Urinary bladder (tissue), 4 donors: ENCODE measurements at places on chromosomes 11 and 22.

- no peak for DNase-seq
Measured at GRCh38 chr22:39434243-39434653, 22.6 kb upstream of the MGAT3 start.

DNA sequence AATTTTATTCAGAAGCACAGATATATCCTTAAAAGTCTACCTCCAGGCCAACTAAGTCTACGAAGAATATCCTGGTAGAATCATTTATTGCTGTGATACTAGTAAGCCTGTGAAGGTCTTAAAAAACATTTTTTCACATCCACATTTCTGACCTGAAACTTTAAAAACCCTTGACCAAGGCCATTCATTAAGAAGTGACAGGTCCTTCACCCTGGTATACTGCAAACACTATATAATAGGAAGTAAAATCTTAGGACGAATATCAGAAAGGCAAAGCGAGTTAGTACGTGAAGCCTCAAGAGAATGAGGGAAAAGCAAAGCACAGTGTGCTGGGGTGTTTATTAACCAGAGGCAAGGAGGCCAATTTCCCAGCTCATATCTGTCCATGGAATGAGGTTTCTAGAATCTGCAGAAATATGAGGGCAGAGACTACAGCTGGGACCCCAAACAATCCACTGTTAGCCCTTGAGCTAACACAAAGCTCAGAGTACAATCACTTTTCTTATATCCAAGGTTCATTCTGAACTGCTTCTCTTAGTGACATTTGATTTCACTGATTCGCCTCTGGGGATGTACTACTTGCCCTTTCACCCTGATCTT lies 71.0 kb downstream of the AMBRA1 start:
- no peak for DNase-seq

- DNase-seq, result no peak
Measured at GRCh38 chr22:20064140-20064480, 15.9 kb upstream of the DGCR8 start.

DNA sequence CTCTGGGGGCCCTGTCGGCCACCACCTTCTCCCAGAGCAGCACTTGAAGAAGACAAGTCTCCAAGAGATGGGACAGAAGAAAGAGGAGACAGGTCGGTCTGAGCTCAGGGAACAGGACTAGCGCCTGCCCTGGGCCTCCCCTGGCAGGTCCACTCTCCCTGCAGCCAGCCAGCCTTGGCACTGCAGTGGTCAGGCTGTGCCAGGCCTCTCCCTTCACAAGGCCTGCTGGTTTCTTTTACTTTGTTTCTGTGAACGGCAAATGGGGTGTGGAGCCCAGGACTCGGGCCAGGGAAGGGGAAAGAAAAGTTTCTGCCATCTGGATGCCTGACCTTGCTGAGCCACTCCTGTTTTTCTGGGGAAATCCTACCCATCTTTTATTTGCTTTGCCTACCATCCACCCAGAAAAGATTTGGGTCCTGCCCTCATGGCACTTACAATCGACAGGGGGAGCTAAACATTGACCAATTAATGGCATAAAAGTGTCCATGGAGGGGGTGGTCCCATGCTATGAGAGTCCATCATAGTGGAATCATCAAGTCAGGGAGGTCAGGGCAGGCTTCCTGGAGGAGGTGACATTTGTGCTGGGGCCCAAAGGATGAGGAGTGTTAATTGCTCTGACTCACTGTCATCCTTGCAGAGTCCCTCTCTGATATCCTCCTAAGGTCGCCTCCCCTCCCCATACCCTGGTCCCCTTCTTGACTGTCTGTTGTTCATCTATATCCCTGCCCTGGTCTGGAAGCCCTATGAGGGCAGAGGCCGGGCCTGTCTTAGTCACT lies 65.2 kb downstream of the NFAM1 start:
- no peak for DNase-seq

DNA sequence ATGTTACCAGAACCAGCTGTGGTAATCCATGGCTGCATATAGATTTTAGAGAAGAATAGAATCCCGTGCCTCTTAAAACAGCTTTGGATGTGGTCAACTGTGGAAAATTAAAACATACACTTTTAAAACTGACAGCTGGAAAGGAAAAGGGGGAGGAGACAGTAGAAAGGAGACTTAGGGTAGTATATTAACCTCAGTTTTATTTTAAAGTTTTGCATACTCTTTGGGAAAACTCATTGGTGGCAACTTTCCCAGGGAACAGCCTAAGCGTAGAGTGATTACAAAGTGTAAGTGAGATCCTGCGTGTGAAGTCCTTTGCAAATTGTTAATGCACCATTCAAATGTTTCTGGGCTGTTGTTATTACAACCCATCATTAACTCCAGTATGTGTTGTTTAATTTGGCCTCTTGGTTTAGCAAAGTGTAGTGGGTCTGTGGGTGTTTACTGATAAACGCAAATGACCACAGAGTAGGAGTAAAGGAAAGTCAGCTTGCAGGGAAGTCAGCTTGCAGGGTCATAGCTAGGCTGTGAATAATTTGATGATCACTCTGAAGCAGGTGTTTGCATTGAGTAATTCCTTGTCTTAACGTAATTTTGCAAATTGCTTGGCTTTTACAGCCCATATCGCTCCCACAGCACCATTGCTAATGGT lies 88.0 kb upstream of the DBX1 start:
- DNase-seq, result no peak

- no peak for DNase-seq
Measured at GRCh38 chr11:57512646-57513451, 2.7 kb downstream of the SLC43A1 start.

GRCh38 chr11:11621573-11622339 lies at the start of gene GALNT18:
Gene GALNT18 (minus strand): TSS chr11:11622005.
- peak; percentile 66 for DNase-seq

DNA sequence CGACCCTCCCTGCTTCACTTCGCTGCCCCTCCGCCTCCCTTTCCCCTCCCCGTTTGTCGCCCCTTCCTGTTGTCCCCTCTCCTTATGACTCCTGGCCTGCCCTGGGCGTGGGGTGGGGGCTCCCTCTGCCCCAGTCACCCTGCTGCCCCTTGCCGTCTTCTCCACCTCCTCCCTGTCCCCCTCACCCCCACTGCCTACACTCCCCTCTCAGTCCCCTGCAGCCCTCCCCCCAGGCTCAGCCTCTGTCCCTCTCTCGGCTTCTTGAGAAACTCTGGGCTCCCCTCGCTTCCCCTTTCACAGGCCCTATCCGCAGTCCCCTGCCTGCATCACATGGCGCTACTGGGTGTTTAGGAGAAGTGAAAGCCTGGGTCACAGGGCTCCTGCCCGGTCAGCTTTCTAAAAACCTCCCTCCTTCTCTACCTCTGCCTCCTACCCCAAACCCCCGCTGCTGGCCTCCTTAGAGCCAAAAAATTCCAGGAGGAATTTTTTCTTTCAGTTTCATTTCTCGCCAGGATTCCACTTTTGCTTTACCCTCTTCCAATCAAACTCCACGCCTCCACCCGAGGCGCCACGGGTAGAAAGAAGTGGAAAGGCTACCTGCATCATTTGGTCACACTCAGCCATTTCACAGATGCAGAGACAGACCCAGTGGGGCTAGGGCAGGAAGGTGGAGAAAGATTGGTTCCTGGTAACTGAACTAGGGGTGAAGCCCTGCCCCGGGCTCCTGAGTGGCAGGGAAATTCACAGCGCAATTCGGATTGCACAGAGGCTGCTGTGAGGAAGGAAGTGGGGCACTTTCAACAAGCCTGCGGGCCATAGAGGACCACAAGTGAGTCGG lies at the start of gene SLC15A3:
Gene SLC15A3, minus strand, starts transcription at position 273 of the 838 bp plus-strand sequence. CDS start 625 bp downstream, outside the sequence.
- peak; percentile 28 for DNase-seq

DNA sequence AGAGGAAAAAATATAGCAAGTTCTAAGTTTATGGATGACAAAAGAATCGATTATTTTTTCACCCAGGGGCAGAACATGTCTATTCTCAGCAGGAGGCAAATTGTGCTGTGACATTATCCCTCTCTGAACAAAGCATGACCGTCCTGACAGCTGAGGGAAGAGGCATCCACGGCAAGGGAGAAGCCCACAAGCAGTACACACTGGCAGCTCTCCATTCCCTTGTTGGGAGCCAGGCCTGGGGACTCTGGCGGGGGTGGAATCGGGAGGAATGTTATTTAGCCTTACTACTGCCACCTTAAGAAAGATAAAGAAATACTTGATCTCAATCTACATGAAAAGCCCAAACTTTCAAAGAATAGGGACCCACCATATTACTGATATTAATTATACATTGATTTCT lies 3.4 kb downstream of the KIRREL3 start:
- DNase-seq, result no peak

DNA sequence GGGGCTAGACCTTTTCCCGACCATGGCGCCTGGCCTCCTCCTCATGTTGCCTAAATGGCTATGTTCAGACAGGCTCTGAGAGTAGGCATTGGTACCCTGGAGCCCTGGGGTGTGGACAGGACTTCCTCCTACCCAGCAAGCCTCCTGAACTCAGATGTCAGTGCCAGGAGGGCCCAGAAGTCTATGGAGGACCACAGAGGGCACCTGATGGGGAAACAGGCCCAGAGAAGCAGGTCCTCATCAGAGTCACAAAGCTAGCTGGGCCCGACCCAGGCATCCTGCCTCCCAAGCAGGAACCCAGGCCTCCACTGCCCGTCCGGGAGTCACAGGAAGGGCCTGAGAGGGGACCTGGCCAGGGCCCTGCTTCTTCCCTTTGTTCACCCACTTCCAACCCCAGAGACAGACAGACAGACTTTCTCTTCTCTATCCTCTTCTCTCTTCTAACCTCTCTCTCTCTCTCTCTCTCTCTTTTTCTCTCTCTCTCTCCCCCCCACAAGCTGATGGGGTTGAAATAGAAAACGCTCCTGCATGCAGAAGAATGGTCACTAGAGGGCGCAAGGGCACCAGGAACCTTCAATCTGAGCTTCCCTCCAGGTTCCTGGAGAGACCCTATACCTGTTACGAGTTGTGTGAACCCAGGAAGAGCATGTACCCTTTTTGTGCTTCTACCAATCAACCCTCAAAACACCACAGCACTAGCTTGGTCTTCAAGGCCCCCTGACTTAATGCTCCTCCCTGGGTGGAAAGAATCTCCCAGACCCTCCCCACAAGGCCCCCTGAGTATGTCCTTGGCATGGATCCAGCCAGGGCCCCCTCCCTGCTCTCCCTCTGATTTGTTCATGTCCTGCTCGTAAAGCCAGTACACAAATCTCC lies 27.1 kb downstream of the ARAP1 start:
- peak; percentile 84 for DNase-seq

- no peak for DNase-seq
Measured at GRCh38 chr11:68041617-68042218, 2.9 kb downstream of the TCIRG1 start.

DNA sequence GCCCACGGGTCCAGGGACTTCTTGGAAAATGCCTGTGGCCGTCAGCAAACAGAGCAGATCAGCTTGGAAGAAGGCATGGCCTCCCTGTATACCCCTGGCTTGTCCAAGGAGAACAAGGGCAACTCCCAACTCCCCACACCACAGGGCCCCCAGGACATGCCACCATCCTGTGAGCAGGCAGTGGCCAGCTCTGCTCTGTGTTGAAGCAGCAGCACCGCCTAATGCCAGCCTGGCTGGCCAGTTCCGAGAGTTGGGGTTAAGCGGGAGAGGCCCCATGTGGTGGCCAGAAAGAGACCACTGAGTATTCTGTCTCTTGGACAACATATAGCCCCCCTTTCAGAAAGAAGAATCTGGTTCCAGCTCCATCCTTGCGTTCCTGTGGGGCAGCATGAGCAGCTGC lies 209.2 kb downstream of the CTTN start:
- DNase-seq, result no peak

- DNase-seq, result no peak
Measured at GRCh38 chr22:44931766-44932165, 78.0 kb downstream of the PHF21B start.

DNA sequence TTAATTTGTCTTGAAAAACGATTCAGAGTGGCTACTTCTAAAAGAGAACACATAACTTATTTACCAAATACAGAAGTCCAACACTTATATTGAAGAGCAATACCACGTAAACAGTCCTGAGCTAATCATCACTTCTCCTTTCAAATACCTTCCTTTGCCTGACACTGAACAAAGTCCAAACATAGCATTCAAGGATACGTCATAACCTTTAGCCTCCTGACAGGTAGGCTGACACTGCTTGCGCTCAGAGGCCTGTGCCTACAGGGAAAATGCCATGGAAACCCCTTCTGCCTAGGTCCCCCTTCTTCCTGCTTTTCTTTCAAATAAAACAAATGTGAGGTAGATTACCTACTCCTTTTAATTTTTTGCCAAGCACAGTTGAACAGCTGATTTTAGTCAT lies 510.0 kb downstream of the INSC start:
- no peak for DNase-seq

- DNase-seq, result no peak
Measured at GRCh38 chr11:34682825-34683224, 61.9 kb downstream of the EHF start.

DNA sequence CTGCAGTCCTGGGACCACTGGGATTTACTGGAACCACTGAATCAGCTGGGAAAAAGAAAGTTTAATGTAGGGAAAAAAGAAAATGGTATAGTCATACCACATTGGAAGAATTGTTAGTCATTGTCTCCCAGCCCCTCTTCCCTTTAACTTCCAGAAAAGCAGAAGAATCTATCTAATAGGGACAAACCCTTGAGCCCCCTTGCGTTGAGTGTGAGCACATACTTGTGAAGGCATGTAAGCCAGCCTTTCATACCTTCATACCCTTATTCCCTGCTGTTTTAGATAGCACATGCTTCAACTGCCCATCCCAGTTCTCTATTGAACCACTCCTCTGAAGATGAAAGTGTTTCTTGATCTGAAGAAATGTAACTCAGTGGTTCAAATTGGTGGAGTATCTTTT lies 6.6 kb downstream of the TREH start:
- no peak for DNase-seq

DNA sequence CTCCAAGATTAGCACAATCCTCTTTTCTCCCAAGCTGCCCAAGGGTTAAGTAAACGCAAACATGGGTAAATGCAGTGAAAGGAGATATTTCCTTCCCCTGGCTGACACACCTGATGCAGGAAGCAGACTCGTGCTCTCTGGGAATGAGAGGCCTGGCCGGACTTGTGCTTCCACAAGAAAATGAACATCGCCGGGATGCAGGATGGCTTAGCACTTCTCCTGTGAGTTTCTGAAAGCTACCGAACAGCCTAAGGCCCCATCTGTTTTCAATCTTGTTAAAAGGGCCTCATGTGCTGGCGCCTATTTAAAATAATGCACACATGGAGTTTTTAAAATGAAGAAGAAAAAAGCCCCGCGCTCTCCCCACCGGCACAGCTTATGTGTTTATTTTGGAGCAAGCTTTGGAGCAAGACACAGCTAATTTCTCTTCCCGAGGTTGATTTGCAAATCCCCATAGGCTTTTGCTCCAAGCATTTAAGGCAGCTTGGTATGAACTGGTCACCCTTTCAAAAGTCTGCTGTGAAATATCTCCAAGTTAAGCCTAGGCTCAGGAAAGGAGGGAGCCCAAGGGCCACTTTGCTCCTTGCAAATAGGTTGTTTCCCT lies 100.9 kb downstream of the SYN3 start:
- DNase-seq, result peak; percentile 46

GRCh38 chr11:34263441-34264091 lies 94.2 kb downstream of the ABTB2 start:
- no peak for DNase-seq

DNA sequence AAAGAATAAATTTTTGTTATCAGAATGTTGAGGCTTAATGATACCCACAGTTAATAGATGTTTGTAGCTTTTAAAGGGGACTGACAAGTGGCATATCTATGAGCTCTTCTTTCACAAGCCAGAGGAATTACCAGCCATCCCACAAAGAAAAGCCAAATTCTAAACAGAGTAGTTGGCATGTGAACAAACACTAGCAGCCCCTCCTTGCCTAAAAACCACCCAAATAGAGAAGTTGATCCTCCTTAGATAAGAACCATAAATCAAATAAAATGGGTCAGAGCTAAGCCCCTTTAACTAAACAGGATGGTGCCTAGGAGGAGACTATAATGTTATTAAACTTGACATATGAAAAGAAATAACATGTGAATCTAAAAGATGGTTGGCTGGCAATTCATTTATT lies 11.4 kb downstream of the LPXN start:
- DNase-seq, result no peak
